Stimulated activated CD8-positive, alpha-beta memory T cell treated with anti-CD3 and anti-CD28 coated beads, Interleukin-7, amount 100 ng/mL, for 4 hours (primary cell): ENCODE measurements at places on chromosomes 13 and 19.

- DNase-seq: no peak
These were observed 1.6 kb downstream of the FUT6 start for GRCh38 chr19:5837761-5838352.

DNA sequence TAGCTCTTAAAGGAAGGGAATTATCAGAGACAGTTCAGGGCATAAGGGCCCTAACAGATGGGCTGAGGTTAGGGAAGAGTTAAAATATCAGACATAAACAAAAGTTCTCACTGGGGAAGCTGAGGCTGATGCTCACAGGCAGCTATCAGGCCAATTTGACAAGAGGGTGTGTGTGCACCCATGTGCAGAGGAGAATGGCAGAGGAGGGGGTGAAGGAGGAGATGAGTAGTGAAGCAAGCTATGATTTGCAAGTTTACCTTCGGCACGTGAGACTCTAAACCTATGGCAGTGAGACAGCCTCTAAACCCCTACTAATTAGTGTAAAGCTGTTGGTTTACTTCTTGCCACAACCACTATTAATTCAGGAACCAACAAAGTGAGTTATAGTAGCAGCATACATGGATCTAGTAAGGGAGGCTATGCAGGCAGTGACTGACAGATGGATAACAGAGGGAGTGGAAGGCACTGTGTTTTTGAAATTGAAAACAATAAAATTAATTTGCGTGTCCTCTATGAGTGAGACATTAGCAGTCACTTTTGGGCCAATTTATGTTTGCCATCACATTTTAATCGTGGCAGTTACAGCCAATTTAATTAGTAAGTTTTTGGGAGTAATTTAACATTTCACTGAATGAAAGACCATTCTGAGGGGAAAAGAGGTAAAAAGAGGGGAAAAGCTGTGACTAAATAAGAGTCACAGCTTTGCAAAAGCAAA is 99.6 kb upstream of the HTR2A start:
- DNase-seq: no peak

DNA sequence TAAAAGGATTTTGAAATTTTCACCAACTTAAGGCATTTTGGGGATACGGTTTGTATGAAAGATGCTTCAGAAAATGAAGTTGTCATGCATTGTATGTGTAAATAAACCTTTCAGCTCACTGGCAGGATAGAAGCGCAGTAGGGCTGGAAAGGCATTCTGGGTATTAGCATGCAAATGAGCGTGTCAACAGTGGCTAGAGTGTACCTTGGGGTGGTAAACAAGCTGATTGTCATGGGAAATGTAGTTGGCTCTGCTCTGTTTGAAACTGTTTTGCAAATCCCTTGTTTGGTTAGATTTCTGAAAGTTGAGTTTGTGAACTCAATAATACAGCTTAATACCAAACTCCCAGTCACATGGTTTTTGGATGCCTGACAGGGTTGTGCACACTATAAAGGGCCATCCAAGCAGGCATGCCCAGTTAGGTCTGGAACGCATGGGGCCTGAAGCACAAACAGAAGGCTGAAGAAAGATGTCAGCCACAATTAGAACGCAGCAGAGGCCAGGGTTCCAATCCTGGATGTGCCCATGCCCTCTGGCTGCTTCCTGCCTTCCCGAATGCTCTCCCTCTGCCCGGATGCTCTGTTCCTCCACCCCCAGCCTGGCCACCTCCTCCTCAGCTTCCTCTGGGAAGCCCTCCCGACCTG is 14.6 kb downstream of the GSX1 start:
- DNase-seq: no peak

DNA sequence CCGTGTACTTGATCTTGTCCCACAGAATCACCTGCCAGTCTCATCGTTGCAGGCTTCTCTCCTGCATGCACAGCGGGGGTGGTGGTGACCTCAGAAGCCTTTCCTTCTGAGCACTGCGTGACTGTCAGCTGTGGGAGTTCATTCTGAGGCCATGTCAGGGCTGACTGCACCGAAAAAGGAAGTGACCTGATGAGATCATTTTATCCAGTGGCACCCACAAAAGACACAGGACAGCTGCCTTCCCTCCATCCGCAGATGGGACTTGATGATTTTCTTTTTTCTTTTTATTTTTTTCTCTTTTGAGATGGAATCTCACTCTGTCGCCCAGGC is 89.7 kb downstream of the RAB20 start:
- DNase-seq: no peak

GRCh38 chr13:84607261-84608013 is 725.2 kb upstream of the SLITRK1 start:
- no peak for DNase-seq

DNA sequence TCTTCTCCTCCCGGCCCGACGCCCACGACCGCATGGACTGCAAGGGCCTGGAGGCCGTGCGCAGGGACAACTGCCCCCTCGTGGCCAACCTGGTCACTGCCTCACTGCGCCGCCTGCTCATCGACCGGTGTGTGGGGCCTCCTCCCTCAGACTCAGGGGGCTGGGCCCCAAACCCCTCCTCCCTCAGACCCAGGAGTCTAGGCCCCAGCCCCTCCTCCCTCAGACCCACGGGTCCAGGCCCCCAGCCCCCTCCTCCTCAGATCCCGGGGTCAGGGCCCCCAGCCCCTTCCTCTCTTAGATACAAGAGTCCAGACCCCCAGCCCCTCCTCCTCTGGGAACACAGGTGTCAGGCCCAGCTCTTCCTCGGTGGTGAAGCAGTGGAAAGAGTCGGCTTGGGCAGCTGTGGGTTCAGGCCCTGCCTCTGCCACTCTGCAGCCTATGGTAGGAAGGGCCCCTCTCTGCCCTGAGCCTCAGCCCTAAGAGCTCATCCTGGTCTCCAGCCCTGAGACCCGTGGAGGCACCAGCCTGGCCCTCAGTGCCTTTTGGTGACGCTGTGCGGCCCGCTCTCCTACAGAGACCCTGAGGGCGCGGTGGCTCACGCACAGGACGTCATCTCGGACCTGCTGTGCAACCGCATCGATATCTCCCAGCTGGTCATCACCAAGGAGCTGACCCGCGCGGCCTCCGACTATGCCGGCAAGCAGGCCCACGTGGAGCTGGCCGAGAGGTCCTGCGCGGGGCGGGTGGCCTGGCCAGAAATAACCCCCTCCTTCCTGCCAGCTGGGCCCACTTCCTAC is 3.7 kb upstream of the SPIB start:
- peak; percentile 62 for DNase-seq

- DNase-seq: no peak
These were observed 14.0 kb upstream of the TOMM40 start for GRCh38 chr19:44876930-44877535.

DNA sequence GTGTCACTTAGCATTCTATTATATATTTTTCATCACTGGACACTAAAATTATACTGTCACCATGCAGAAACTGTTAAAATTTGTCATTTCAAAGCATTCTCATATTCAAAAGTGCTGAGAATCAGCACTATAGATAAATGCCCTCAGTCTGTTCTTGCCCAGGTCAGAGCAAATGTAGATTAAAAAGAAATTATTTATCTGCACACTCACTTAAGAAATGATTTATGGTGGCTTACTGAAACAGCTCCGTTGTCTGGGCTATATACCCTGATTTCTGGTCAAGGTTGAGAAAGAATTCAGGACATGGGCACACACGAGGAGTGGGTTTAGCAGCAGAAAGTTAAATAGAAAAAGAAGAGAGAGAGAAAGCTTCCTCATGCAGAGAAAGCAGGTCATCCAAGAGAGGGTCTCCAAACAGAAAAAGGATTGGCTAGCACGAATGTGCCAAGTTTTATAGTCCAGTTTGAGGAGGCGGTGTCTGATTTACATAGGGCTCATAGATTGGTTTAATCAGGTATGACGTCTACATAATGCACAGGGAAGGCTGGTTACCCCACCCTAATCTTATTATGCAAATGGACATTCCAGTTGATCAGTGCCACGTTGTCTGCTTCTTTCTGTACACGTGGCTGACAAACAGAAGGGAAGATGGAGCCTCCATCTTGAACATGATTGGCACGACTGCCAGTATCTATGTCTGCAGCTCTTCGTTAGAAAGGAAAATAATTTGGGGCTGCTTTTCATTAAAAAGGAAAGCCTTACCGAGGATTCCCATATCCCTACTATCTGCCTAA is 47.3 kb upstream of the N4BP2L1 start:
- DNase-seq: no peak

DNA sequence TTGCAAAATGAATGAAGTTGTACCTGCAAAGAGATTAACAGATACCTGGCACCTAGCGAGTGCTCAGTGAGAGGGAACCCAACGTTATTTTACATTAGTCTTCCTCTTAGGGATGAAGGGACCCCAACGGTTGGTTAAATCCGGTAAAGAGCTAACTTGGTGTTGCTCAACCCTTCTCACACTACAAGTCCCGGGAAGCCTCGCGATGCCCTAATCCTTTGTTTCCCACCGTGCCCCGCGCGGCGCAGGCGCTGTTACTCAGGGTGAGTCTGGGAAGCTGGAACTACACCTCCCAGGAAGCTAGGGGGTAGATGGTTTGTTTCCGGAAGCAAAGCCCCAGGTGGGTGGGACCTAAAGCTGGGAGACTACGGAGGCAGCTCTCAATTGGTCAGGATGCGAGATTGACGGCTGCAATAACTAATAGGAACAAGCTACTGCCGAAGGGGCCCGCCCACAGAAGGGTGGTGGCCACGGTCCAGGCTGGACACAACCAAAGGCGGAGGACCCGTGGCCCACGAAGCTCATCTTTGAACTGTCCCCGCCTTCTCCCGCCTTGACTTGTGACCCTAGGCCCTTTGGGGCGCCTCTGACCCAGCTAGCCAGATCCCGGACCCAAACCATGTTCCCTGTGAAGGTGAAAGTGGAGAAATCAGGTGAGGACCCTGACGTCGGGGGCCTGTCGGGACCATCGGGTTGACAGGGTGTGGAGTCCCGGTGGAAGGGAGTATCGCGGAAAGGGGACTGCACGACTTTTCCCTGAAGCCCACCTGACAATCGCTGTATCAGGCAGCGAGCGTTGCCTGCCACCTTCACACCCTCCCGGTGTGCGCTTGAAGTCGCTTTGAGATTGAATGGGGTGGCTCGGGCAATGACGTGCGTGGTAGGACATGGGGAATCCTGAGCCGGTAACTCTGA is at the start of gene LIN37:
TSS of gene LIN37 (plus strand) at position 471 of the 915 bp plus-strand sequence. CDS start at position 620, 149 bp downstream.
- DNase-seq: peak; percentile 100

DNA sequence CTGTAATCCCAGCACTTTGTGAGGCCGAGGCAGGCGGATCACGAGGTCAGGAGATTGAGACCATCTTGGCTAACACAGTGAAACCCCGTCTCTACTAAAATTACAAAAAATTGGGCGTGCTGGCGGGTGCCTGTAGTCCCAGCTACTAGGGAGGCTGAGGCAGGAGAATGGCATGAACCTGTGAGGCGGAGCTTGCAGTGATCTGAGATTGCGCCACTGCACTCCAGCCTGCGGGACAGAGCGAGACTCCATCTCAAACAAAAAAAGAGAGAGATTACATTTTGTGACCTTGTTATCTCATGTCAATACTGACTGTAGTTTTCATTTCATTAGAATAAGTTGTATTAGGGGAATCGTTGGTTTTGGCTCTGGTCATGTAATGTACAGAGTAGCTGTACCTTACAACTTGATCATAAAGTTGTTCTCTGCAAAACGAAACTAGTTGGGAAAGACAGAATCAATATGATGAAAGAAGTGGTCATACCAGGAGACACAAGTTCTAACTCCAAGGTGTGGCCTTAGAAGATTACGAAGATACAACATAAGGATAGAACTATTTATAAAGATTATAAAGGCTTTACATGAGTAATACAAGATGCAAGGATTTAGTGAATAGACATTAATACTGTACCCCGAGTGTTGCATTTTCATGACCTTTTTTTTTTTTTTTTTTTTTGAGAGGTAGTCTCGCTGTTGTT is 15.3 kb downstream of the TMEM38A start:
- no peak for DNase-seq

GRCh38 chr13:72998012-72998411 is 60.8 kb upstream of the KLF5 start:
- no peak for DNase-seq

GRCh38 chr19:50158577-50158976 is 4.5 kb downstream of the IZUMO2 start:
- DNase-seq: no peak

DNA sequence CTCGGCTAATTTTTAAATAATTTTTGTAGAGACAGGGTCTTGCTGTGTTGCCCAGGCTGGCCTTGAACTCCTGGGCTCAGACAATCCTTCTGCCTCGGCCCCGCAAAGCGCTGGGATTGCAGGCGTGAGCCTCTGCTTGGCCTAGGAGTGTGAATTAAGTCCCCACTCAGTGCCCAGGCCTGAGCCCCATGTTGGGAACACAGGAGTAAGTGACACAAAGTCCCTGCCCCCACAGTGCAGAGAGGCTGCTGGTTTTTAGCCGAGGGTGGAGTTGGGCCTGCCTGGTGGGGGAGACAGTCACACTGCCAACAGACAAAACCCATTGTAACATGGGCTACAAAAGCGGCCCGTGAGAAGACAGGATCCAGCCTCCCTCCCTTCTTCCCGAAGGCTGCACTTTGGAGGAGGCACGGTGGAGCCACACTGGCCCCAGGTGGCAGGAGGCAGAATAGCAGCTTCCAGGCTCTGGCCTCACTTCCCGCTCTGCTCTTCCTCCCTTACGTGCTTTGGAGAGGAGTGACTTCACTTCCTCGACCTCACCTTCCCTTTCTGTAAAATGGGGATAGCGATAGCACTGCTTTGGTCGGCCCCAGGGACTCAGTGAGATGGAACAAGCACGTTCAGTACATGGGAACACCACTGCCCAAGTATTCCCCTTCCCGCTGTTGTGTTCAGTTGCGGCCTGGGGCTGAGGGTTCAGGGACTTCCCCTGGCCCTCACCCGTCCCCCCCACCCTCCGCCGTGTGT is 15.2 kb upstream of the EHD2 start:
- no peak for DNase-seq

GRCh38 chr13:108120302-108120701 is 95.0 kb downstream of the LIG4 start:
- no peak for DNase-seq

GRCh38 chr19:5542665-5543064 is 25.1 kb downstream of the TINCR start:
- DNase-seq: no peak

GRCh38 chr13:44876782-44877324 is 112.4 kb downstream of the NUFIP1 start:
- DNase-seq: no peak

DNA sequence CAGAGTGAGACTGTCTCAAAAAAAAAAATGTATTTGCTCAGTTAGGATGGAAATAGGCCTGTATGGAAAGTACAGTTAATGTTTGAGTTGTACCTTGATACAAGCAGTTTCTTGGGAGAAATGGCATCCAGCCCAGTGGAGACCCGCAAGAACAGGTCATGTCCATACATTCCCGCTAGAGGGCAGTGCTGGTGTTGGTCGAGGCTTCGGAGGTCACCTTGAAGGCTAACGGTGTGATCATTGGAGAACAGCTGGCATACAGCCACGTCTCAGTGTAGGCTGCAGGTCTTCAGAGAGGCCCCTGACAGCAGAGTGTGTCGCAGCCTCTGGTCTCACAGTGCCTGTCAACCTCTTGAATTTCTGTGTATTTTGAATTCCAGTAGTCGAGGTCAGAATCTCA is 7.5 kb downstream of the ZNF610 start:
- DNase-seq: peak; percentile 17

- no peak for DNase-seq
These were observed 35.1 kb downstream of the ATP4B start for GRCh38 chr13:113622791-113623490.
